ENCODE measurements at places on chromosomes 6 and 20.

DNA sequence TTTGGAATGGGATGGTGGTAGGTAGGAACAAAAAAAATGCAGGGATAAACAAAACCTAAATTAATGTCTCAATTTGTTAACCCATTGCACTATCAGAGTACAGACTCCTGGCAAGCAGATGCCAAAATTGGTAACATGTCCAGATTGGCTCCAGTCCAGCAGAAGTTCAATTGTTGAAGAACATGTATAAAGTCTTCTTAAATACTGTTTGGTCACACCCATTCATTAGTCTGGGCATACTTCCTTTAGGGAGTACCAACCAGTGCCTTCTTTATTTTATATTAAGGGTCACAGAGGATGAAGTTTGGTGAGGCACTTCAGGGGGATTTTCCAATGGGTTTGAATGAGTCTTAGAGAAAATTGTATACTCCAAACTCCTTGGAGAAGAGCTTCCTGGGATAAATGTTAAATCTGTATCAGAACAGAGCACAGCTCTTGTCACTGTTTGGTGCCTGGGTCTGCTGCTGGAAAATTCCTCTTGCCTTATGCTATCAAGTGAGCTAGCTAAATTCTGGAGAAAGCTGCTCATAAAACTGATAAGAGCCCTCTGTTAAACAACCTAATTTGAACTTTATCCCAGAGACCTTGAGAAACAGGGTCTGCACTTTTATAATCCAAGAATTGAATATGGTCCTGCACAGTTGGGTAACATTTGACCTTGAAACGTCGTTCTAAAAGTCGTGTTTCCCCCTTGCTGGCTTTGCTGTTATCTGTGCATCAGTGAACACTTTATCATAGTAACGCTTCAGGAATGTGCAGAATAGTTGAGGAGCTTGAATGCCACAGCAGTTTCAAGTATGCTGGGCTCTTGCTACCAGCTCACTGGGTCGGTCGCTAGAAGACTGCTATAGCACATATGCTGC, 334.1 kb upstream of the CITED2 start:
- DNase-seq, result no peak

- DNase-seq, result no peak
These were observed at the start of gene PLAGL1 for GRCh38 chr6:144008120-144008811. Gene PLAGL1, minus strand, starts transcription at chr6:144008259. Its CDS starts 60,123 bp downstream, at chr6:143948136.

- no peak for DNase-seq
These were observed 35.5 kb downstream of the BANF2 start for GRCh38 chr20:17735206-17735804.

DNA sequence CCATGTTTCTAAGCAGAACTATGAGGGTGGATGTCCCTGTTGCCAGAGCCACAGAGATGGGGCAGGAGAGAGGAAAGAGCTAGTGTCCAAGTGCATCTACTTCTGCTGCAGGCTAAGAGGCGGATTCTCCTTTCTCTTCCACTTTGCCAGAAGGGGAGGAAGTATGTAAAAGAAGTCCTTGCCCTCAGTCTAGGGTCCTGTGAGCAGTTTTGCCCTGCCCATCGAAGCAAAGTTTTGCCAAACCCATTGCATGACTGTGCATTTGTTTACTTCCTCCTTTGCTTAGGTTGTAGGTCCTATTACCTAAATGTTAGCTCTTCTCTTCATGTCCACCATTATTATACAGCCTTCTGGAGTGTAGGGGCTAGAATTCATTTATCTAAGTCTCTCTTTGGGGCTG, 106.2 kb upstream of the ARMC2 start:
- DNase-seq, result no peak

DNA sequence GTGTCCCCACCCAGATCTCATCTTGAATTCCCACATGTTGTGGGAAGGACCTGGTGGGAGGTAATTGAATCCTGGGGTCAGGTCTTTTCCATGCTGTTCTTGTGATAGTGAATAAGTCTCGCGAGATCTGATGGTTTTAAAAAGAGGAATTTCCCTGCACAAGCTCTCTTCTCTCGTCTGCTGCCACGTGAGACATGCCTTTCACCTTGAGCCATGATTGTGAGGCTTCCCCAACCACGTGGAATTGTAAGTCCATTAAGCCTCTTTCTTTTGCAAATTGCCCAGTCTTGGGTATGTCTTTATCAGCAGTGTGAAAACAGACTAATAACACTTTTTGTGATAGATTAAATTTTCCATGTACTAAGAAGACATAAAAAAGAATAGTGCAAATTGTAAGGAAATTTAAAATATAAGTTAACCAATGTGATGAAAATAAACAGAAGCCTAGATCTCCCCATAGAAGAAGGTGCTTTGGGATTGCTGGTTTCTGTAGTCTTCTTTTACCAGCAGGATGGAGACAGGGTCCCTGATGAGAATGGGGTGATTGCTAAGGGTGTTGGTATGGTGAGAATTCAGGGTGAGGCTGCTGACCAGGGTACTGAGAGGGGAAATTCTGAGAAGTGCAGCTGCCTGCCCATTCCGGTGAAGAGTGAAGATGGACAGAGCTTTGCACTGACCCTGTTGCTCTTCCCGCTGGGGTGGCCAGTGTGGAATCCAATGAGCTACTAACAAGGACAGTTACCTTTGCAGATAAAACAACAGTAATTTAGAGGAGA, 50.7 kb downstream of the BMP2 start:
- no peak for DNase-seq

- no peak for DNase-seq
These were observed 9.3 kb upstream of the ID1 start for GRCh38 chr20:31595654-31596411.

DNA sequence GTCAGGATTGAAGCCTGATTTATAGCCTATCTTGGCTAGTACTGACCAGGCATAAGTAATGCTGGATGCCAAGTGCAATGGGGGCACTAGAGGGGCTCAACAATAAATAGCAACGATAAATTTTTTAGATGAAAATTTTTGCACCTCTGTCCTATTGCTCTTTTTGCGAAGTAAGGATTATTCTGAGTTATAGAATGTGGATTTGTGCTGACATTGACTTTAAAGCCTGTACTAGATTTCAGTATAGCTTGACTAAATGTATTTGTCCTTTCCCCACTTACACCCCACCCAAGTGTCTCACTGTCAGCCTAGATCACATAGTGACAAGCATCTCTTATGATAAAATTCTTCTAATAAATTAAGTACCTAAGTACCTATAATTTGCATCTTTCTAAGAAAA, 757.0 kb downstream of the GRIK2 start:
- DNase-seq, result no peak

- no peak for DNase-seq
These were observed 71.7 kb upstream of the FRMD1 start for GRCh38 chr6:168150551-168151320.

Data from activated gamma-delta T cell treated with anti-CD3 and anti-CD28 coated beads, Interleukin-2, amount 50 U/mL, for 16 hours (primary cell).